ENCODE measurements at places on chromosomes 6 and 20. TPM values are rescaled to one million over a fixed set of nuclear protein-coding genes. Genes with fewer than 3 reads are reported as not detected.

GRCh38 chr20:1377984-1378734 lies 14.7 kb downstream of the FKBP1A start:
- no peak for DNase-seq

Gene ALDH8A1
- 37.3 TPM for polyA plus RNA-seq

Gene MAS1L
- not detected for polyA plus RNA-seq

Gene TSBP1
- 0.11 TPM for polyA plus RNA-seq

- DNase-seq = no peak
These were observed 54.2 kb downstream of the MAP3K5 start for GRCh38 chr6:136737871-136738691.

Gene SALL4
- polyA plus RNA-seq = 14.7 TPM
